DMS53 (cell line): ENCODE measurements at places on chromosomes 3 and 15.

- DNase-seq, result no peak
Observed at GRCh38 chr15:58777107-58777506, 6.0 kb downstream of the MINDY2 start.

DNA sequence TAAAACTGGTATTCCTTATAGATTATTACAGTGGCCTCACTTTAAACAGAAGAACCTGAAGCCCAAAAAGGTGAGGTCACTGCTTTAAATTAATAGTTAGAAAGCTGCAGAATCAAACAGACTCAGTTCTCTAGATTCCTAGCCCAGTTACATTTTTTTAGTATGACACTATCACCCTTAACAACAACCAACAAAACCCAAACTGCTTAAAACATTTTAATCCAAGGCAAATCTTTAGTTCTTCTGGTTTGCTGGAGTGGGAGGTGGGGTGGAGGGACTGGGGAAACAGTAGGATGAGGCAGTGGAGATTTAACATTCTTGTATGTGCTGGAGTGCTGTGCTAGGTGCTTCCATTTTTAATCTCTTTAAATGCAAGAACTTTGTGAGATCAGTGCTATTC lies 631.6 kb upstream of the KCNMB2 start:
- no peak for DNase-seq

- DNase-seq, result no peak
Observed at GRCh38 chr3:142098964-142099363, 50.4 kb downstream of the TFDP2 start.

- no peak for DNase-seq
Observed at GRCh38 chr3:181955566-181955965, 243.8 kb downstream of the SOX2 start.

DNA sequence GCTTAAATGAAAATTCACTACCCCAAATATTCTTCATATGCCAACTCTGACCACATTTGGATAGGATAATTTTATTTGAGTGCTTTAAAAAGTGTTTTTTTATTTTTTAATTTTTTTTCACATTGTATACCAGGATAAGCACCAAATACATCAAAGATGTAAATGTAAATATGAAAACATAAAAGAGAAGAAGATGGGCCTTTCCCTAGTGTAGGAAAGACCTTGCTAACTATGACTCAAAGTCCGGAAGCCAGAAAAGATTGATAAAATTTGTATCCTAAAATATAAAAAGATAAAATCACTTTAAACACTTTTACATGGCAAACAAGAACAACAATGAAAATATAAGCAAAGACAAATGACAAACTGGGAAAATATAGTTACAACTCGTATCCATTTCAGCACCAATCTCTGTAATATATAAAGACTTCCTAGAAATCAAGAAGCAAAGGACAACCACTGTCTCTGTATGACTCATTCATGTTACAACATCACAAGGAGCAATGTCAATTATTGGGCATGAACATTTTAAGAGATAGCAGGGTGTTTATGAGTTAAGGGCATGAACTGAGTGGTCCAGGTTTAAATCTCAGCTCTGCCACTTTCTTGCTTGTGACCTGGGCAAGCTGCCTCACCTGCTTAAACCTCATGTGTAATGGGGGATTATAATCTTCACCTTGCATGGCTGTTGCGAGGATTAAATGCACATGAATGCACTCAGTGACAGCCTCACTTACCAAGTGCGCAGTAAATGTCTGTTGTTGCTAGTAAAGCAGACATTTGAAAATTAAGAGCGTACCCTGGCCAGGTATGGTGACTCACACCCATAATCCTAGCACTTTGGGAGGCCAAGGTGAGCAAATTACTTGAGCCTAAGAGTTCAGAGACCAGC lies 25.3 kb upstream of the ARHGEF3 start:
- DNase-seq, result no peak

DNA sequence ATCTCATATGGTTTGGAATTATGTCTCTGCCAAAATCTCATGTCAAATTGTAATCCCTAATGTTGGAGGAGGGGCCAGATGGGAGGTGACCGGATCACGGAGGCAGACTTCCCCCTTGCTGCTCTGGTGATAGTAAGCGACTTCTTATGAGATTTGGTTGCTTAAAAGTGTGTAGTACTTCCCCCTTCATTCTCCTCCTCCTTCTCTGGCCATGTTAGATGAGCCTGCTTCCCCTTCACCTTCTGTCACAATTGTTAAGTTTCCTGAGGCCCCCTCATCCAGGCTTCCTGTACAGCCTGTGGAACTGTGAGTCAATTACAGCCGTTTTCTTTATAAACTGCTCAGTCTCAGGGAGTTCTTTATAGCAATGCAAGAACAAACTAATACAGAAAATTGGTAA lies 51.1 kb downstream of the NEDD4 start:
- no peak for DNase-seq

DNA sequence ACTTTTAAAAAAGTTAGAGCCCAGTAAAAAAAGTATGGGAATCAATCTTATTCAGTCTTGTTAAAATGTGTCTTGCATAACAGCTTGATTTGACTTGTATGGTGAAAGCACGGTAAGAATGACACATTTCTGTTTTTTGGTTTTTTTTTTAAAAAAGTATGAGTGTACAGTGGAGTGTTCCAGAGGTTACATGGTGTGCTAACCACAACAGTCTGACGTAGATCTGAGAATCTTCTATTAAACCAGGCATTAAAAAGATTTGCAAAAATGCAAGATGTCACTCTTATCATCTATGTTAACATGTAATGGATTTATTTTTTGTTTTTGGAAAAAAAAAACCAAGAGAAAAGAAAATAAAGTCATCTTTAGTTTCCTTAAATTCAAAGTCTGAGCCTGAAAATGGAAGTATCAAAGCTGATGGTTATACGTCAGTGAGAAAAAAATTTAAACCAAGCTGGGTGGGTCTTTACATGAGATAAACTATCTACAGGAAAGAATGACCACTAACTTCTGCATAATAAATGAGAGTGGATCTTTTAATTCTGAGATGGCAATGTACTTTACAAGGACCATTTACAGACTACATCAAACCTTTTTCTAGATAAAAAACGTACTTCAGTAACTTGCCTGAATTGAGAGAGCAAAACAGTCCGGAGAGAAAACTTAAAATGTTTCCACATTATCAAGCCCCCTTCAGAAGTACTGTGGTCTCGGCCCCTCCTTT lies 1.6 kb downstream of the GABPB1 start:
- DNase-seq, result peak; percentile 14

GRCh38 chr15:27527490-27528067 lies 556.6 kb downstream of the GABRG3 start:
- peak; percentile 8 for DNase-seq

GRCh38 chr3:16468002-16468335 lies 45.5 kb downstream of the RFTN1 start:
- no peak for DNase-seq

DNA sequence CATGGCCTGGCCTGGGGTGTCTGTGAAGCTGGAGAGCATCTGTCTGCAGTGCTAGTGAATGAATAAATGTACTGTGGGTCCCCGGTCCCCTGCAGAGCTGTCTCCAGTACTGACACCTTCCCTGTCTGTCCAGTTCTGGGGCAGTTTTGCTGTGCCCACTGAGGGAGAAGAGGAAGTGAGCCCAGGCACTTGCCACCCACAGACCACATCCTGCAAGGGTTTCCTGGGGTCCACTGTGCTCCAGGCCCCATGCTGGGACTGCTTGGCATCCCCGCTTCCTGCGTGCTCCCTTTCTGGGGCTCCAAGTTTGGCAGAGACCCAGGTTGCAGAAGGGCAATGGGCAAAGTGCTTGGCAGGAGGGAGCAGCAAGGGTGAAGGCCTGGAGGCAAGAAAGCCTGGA lies 4.9 kb upstream of the SLC6A6 start:
- DNase-seq, result no peak

DNA sequence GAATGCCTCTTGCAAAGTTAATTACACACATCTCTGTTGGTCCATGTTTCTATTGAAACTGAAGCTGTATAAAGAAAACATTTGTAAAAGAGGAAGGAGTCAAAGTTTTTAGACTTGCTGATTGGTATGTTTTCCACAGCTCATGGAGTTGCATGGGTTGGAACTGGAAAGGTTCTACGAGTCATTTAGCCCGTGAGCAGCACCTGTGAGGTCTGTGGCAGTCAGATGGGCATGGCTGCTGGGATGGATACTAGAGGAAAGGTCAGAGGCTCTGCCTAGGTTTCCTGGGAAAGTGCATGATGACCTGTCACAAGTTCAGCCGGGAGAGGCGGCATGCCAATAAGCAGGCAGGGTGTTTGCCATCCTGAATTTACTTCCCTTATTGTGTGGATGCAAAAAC lies 155.4 kb downstream of the CACNA1D start:
- no peak for DNase-seq

GRCh38 chr3:47954567-47954966 lies 61.6 kb downstream of the MAP4 start:
- DNase-seq, result no peak

DNA sequence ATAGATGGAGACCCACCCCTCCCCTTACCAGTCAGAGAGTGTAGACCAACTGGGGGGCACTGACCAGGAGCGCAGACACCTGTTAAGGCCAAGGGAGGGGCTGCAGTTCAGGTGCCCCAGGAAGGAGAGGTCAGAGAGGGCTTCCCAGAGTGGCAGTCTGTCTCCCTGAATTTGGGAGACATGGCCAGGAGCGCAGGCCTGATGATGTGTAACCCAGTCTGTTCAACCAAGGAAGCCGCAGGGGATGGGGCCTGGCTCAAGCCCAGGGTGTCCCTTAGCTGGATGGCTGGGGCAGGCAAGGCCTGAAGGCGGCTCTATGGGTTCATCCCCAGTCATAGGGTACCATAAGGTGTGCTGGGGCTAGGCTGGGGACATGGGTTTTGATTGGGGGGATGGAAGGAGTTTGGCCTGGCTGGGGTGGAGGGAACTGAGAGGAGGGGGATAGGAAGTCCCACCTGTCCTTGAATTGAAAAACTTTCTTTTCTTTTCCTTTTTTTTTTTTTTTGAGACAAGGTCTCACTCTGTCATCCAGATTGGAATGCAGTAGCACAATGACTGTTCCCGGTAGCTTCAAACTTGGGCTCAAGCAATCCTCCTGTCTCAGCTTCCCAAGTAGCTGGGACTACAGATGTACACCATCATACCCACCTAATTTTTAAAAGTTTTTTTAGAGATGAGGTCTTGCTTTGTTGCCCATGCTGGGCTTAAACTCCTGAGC lies 75.7 kb downstream of the SMAD6 start:
- no peak for DNase-seq

DNA sequence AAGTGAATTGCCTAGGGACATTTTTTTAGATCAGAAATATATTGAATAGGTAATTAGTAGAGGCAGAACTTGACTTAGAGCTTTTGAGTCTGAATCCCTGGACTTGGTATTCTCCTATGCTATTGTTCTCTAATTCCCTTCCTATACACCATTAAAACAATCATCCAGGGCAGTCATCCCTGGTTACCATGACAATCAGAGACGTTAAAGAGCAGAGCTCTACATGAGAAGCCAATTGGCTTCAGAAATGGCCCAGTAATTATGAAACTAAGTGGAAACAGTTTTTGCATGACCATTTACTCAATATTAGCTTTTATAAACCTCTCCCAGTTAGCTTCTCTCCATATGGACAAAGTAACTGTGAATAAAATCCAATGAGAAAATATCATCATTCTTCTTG lies 182.1 kb upstream of the TP63 start:
- DNase-seq, result no peak

DNA sequence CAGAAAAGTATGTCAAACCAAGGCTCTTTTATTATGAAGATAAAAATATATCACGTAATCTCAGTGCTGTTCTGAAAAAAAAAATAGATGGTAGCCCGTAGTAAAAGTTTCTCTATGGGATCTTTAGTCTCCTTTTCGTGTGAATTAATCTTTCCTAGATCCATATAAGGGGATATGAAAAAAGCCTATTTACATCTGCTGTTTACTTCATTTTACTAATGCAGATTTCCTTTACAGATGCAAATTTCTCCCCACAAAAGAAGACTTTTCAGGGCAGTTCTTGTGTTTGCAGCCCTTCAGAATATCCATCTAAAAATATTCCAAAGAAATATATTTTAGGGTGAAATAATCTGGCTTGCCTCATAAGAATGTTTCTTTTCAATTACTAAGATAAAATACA lies 1291.7 kb downstream of the ROBO1 start:
- no peak for DNase-seq

- DNase-seq, result no peak
Observed at GRCh38 chr3:22377421-22377820, 626.4 kb upstream of the ZNF385D start.

DNA sequence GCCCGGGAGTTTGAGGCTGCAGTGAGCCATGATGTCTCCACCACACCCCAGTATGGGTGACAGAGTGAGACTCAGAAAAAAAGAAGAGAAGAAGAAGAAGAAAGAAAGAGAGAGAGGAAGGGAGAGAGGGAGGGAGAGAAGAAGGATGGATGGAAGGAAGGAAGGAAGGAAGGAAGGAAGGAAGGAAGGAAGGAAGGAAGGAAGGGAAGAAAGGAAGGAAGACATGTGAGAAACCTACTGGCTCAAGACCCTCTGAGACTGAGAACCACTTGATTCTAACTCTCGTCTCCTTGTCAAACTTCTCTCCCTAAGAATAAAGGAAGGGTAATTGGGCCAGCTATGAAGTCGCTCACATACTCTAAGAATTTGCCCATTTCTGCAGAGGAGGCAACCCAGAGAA lies 148.1 kb upstream of the UBE2E1 start:
- no peak for DNase-seq

- DNase-seq, result no peak
Observed at GRCh38 chr15:86483936-86484335, 404.3 kb downstream of the AGBL1 start.

- no peak for DNase-seq
Observed at GRCh38 chr3:172159962-172160538, 120.7 kb downstream of the FNDC3B start.

- no peak for DNase-seq
Observed at GRCh38 chr3:45534632-45535031, 59.9 kb upstream of the LIMD1 start.

DNA sequence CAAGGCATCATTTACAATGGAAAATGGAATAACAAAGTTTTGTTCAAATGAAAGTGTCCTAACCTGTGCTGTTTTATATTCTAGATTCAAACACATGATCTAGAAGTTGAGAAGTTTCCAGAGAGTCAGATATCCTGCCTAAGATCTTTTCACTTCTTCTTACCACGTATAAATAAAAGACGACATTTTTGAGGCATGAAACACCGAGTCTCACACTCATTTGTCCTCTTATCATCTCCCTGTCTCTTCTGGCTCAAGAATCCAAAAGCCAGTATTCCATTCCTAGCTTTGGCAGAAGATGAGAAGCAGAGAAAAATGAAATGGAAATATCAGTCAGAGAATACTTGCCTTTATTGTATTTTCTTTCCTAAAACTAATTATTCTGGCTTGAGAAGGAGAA lies 738.6 kb upstream of the NR2F2 start:
- DNase-seq, result no peak

DNA sequence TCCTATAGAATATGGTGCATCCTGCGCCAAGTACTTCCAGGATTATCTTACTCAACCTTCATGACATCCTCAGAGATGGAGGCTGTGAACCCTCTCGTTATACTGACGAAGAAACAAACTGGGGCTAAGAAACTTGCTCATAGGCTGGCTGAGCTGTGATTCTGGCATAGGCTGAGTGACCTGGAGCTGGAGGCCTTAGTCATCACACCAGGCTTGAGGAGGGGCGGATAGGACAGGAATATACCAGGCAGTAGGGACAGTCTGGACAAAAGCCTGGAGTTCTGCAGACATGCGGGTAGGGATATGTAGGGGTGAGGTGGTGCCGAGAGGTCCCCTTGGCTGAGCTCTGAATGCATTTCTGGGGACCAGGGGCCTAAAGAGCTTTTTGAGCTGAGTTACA lies 18.1 kb downstream of the HEMK1 start:
- no peak for DNase-seq
